Thymus (tissue), 14 donors: ENCODE measurements at places on chromosomes 4 and X. TPM values are rescaled to one million over a fixed set of nuclear protein-coding genes. Genes with fewer than 3 reads are reported as not detected.

Gene GRPR
- polyA plus RNA-seq: 0.02 TPM

Gene FAAH2
- polyA plus RNA-seq: 34.6 TPM

Gene TMSB15C
- 2.3 TPM for polyA plus RNA-seq

Gene NAP1L2
- 3.2 TPM for polyA plus RNA-seq

DNA sequence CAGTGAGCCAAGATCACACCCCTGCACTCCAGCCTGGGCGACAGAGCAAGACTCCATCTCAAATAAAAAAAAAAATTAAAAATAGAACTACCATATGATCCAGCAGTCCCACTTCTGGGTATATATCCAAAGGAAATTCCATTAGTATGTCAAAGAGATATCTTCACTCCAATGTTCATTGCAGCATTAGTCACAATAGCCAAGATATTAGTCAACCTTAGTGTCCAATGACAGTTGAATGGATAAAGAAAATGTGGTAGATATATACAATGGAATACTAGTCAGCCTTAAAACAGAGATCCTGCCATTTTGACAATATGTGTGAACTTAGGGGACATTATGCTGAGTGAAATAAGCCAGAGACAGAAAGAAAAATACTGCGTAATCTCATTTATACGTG is 49.4 kb downstream of the C4orf46 start:
- no peaks in the 10 kb centered on the region for H3K36me3 ChIP-seq
- no peak overlapping the region for H3K4me3 ChIP-seq
- H3K4me1 ChIP-seq: no peaks in the 10 kb centered on the region

- no peak for DNase-seq
- peaks cover 15% of the 10 kb centered on the region for H3K27me3 ChIP-seq
- H3K4me3 ChIP-seq: no peak within 1 kb of the TSS
- no peaks in the 10 kb centered on the region for H3K4me1 ChIP-seq
- H3K36me3 ChIP-seq: no peaks in the 10 kb centered on the region
- no peak within 1 kb of the TSS for H3K27ac ChIP-seq
These were observed at the start of gene GABRE for GRCh38 chrX:151974336-151975227. GABRE (minus strand) TSS chrX:151974676; CDS start chrX:151974625, 51 bp downstream.

- H3K27ac ChIP-seq: no peak overlapping the region
- DNase-seq: peak; percentile 13
- H3K27me3 ChIP-seq: no peaks in the 10 kb centered on the region
- no peaks in the 10 kb centered on the region for H3K36me3 ChIP-seq
These were observed 69.8 kb downstream of the SHROOM3 start for GRCh38 chr4:76504613-76505465.

- no peaks in the 10 kb centered on the region for H3K27me3 ChIP-seq
- H3K4me1 ChIP-seq: no peaks in the 10 kb centered on the region
- no peak overlapping the region for H3K27ac ChIP-seq
- no peak for DNase-seq
These were observed 84.4 kb upstream of the FAT1 start for GRCh38 chr4:186807808-186808629.

GRCh38 chr4:145830699-145831098 is 107.9 kb downstream of the ZNF827 start:
- peaks cover 25% of the 10 kb centered on the region for H3K4me1 ChIP-seq
- H3K36me3 ChIP-seq: peaks cover 9% of the 10 kb centered on the region
- no peak overlapping the region for H3K4me3 ChIP-seq

GRCh38 chr4:75512386-75513211 is 1.6 kb downstream of the RCHY1 start:
- H3K36me3 ChIP-seq: peaks cover 8% of the 10 kb centered on the region
- H3K27me3 ChIP-seq: no peaks in the 10 kb centered on the region
- peak overlapping the region; percentile 82 for H3K4me3 ChIP-seq
- no peak overlapping the region for H3K27ac ChIP-seq

DNA sequence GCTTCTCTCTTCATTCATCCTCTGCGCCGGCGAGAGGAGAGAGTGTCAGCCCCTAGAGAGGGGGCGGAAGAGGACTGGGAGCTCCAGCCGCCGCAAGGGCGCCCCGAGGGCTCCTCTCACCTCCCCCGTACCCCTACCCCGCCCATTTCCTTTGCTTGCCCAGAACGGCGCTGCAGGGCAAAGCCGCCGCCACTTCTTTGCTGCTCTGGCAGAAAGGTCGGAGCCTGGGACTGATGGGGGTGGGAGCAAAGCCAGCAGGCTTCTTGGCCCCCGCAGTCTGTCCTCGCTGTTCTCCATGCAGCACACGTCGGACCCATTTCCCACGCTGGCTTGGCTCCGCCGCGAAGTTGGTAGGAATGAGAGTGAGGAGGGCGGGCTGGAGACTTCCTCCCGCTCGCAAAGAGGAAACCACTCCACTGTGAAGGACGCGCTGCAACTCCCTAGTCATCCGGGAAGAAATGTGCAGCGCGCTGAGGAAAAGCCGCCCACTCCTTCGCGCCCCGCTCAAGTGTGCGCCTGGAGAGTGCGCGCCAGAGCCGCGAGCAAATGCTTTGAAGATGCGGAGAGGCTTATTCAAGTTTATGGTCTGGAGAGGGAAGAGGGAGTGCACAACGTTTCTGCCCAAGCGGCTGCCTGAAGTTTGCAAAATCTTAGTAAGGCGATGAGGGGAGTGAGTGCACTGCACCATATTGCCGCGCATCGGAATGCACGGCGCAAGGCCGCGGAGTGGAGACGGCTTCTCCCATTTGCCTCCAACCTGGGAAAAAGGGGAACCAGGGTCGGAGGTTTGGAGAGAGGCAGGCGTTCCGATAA is 2.8 kb upstream of the PCDH7 start:
- no peak for DNase-seq
- H3K4me3 ChIP-seq: peak overlapping the region; percentile 29
- peaks cover 48% of the 10 kb centered on the region for H3K27me3 ChIP-seq
- H3K4me1 ChIP-seq: no peaks in the 10 kb centered on the region
- H3K27ac ChIP-seq: peak overlapping the region; percentile 57

- no peak overlapping the region for H3K27ac ChIP-seq
- no peak for DNase-seq
- H3K27me3 ChIP-seq: no peaks in the 10 kb centered on the region
- no peaks in the 10 kb centered on the region for H3K36me3 ChIP-seq
- H3K4me3 ChIP-seq: no peak overlapping the region
These were observed 39.3 kb downstream of the DOCK11 start for GRCh38 chrX:118534716-118535493.

DNA sequence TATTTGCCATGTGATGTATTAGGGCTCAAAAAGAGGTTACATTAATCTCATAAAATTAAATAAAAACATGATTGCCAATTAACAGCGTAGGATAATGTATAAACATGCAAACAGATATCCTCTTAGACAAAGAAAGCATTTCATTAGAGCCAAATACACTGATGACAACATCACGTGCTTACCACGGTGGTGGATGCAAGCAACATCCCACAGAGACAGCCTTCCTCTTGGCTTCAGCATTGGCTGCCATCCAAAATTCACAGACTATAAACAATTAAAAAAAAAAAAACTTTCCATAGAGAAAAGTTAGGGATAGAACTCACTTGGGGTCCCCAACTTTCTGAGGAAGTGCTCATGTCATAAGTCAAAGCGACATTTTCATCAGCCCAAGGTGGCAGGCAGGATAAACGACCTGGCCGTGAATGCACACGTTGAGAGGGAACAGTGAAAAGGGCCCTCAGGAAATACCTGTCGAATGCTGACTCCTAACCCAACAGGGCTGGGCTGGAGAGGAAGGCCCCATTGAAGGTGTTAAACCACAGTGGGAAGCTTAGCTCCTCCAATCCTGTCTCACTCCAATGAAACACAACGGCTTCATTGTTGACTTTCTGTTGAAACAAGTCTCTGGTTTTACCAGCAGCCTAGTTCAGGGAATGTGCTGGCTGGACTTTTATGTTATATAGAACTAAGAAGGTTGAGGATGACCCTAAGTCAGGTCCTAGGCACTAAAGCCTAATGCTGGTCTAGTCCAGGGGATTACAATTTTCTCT is 48.4 kb downstream of the IDS start:
- no peak for DNase-seq
- H3K4me3 ChIP-seq: no peak overlapping the region
- no peaks in the 10 kb centered on the region for H3K4me1 ChIP-seq
- no peaks in the 10 kb centered on the region for H3K36me3 ChIP-seq
